ENCODE measurements at places on chromosomes 1 and 21.

DNA sequence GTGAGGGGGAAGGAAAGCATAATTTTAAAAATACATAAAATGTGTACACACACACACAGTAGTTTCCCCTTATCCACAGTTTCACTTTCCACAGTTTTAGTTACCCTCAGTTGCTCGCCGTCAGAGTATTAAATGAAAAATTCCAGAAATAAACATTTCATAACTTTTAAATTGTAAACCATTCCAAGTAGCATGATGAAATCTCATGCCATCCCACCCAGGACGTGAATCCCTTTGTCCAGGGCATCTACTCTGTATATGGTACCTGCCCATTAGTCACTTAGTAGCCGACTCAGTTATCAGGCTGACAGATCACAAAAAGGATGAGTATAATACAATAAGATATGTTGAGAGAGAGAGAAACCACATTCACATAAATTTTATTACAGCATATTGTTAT is 36.2 kb downstream of the EPS15 start:
- DNase-seq, result no peak

- no peak for DNase-seq
Measured at GRCh38 chr1:53376041-53376461, 48.2 kb upstream of the LRP8 start.

GRCh38 chr1:94236013-94236491 is 1.3 kb downstream of the ARHGAP29 start:
- no peak for DNase-seq

DNA sequence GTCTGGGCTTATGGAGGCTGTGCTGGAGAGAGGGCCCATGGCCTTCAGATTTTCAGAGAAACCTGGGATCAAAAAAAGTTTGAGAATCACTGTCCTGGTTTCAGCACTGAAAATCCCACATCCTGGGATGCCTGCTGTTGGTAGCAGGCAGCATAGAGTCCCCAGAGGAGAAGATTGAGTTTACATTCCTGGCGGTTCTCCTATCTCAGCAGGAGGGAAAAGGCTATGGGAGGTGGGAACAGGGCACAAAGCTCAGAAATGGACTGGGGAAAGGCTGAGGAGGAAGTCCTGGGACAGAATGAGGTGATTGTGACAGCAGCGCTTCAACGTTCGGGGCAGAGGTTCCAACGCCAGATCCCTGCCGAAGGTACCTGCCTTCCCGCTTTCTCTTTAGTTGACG is 103.4 kb downstream of the ETS2 start:
- no peak for DNase-seq

GRCh38 chr1:201465698-201466290 is 3.2 kb downstream of the PHLDA3 start:
- DNase-seq, result no peak

DNA sequence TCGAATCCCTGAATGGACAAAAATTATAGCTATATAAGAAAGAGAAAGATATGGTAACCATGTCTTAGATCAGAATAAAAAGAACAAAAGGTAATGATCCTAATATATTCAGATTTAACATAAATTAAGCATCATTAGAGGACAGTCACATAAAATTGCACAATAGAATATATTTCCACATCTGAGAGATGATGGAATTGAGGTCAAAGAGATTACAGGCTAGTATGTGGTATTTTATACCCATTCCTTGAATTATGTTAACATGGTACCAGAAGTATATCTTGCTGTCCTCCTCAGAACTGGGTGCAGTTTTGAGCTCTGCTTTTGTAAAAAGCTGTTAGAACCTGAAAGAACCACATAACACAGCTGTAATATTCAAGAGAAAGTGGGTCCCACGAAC is 245.6 kb upstream of the HOOK1 start:
- DNase-seq, result no peak

- DNase-seq, result peak; percentile 25
Measured at GRCh38 chr1:156746728-156747631, 4.5 kb downstream of the HDGF start.

DNA sequence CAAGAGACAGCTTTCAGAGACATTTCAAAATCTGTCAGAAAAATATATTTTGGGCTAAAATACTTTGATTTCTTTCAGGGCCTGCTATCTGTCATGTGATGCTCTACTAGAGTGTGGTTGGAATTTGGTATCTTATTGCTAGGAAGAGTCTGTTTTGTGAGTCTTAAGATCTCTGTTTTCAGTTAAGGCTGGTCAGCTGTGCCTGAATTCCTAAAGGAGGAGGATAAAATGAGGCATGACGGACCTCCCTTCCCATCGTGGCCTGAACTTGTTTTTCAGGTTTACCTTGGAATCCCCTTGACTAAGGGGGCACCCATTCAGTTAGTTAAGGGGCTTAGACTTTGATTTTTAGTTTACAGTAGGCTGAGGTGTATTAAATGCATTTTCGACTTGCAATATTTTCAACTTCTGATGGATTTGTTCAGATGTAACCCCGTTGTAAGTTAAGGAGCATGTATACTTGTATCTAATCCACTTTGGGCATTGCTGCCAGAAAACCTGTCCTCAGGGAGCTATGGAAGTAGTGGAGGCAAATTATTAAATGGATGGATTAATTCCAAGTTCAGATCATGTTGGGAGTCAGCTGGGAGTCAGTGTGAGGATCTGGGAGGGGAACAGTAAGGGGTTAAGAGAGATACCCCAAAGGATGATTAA is 18.3 kb downstream of the CAPN2 start:
- DNase-seq, result no peak

DNA sequence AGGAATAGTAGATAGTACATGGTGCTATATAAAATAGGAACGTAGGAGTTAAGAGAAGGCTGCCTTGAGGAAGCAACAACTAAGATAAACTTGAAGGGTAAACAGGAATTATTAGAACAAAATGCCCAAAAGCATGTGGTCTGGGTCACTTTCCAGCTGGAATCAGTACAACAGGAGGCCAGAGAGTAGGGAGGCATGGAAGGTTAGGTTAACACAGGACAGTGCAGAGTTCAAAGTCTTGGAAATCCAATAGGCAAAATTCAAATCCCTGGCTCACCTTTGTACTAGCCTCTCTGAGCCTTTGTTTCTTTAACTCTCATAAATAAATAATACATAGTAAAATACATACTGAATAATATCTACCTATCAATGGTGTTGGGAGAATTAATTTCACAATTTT is 69.0 kb upstream of the NEK7 start:
- DNase-seq, result no peak

DNA sequence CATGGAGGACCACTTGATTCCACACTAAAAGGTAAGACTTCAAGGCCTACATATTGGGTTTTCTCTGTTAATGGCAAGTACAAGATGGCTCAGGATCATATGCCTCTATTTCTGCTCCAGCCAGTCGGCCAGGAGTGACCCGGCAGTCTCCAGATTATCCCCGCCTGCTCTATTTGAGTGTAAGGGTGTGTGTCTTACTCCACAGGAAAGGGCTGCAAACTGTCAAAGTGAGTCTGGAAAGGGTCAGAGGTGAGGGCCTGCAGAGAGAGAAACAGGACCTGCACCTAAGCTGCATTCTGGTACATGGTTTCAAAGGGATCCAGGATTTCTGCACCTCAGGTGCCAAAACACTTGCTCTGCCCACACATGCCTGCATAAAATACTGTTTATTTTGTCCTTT is 9.2 kb downstream of the ZNF692 start:
- DNase-seq, result no peak

DNA sequence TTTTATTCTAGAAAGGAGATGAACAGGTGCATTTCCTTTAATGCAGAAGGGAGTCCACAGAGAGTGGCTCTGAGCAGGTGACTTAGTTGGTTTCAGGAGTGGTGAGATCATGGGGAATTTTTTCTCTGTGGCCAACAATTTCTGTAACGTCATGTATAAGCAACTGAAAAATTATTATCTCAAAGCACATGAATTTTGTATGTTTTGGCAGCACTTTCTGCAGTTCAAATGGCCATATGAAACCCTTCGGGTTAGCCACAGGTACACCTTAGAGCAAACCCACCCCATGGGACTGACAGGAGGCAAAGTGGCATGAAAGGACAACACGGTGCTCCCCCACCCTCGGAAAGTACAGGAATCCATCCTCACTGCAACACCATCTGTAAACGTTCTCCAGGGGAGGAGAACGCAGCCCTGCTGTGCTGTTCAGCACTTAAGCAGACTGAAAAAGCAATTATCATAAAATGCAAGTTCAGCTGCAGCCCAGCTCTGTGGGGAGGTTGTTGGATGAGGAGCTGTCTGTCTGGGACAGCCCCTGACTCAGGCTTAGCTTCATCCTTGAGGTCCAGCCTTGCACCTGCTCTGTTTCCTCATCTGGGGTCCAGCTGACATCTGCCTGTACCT is 55.8 kb upstream of the CLDN14 start:
- no peak for DNase-seq

- DNase-seq, result no peak
Measured at GRCh38 chr1:31805318-31805717, 10.5 kb downstream of the SPOCD1 start.

DNA sequence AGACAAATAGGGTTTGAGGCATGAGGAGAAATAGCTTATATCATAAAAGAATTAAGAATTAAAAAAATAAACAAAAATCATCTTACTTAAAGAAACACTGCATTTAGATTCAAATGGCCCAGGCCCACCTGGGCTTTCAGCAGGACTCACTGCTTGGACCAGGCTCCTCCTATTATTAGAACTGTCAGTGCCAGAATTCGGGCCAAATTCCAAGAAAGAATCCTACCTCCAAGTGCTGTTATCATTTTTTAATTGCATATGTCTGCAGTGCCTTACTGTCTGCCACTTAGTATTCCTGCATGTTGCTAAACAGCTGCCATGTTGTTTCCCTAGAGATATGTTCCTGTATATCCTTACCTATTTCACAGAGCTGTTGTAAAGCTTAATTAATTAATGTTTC is 112.0 kb downstream of the BARHL2 start:
- DNase-seq, result no peak

DNA sequence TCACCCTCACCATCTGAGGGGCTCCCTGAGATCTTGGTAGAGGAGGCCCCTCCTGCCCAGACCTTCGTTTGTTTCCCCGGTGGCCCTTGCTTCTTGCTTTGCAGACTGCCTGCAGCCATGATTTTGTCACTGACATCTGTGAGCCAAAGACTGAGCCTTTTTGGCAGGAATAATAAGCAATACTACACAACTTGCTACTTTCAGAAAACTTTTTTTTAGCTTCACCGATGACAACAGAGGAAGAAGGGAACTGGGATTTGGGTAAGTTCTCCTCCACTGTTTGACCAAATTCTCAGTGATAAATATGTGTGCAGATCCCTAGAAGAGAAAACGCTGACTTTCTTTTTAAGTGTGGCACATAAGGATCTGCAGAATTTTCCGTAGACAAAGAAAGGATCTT is 11.7 kb upstream of the CD101 start:
- no peak for DNase-seq

- DNase-seq, result no peak
Measured at GRCh38 chr1:211591980-211592493, 13.1 kb upstream of the SLC30A1 start.

DNA sequence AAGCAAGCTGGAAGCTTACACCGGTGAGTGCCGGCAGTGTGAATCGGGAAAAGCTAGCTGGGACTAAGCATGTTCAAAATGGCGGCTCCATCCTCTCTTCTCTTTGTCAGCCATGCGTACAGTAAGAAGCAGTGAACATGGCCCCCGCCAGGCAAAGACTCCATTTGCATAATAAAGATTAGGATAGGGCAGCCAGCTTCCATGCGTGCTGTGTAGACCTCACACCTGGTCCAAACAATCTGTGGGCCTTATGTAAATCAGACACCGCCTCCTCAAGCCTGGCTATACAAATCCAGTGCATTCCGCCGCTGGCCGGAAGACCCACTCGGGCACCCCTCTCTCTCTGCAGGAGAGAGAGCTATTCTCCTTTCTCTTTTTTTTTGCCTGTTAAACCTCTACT is 150.3 kb downstream of the TIAM1 start:
- no peak for DNase-seq

DNA sequence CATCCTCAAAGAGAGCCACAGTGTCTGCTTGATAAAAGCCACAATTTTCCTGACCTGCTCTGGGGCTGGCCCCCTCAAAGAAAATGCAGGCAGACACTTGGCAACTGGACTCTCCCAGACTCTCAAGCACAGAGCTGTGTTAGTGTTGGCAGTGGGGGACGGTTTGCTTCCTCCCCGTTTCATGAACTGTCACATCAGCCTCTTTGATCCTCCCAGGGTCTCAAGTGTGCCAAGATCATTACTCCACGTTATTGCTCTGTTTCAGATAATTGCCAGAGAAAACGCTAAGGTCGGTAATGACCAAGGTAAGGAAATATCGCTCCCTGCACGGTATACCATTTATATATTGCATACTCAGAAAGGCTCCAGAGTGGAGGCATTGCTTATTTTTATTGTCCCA is 138.8 kb downstream of the NTMT2 start:
- no peak for DNase-seq

GRCh38 chr1:181486098-181486420 is 2.7 kb downstream of the CACNA1E start:
- DNase-seq, result no peak

DNA sequence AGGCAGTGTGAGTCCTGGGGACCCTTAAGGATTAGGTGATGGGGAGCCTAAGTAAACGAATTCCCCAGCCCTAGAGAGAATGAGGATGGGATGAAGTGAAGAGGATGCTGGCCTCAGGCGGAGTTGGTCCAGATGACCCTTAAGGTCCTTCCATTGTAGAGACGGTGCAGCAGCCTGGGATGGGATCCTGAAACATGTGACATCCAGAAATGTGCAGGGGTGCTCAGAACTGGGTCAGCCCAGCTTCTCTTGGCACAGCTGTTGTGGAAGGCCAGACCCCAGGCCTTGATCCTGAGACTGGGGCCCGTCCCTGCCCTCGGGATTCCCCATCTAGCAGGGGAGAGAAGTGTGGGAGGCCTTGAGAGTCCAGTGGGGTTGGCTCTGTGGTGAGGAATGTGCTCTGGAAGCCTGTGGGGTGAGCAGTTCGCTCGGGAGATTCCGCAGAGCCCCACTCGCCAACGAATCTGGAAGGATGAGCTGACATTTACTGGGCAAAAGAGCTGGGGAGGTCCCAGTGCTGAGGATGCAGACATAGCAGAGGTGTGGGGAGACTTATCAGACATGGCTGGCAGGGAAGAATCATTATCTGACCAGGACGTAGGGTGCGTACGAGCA is 28.1 kb downstream of the A3GALT2 start:
- DNase-seq, result no peak

DNA sequence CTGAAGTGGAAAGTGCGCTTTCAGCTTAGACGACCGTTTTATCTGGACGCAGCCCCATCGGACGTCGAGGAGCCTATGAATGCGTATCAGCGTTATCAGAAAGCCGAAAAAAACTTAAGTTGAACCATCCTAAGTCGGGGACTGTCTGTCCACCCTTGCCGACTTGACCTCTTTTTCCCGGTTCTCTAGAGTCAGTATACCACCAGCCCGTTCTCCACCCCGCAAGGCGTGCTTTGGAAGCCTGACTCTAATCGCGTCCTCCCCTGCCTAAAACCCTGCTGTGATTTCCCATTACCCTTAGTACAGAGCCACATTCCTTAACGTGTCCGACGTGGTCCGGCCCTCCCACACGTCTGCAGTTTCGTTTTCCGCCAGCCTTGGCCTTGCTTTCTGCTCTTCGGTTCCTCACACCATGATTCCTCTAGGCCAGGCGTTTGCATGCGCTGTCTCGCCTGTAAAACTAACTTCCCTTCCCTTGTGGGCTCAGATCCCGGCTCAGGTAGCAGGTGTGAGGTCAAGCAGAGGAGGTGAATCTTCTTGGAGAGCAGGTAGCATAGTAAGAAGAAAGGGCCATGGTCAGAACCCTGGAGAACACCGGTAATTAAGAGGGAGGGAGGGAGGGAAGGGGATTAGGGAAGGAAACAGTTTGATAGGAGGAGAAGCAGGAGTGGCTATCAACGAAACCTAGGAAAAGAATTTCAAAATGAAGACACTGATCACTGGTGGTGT is 865 bp downstream of the ADPRS start:
- DNase-seq, result no peak

- no peak for DNase-seq
Measured at GRCh38 chr1:4481451-4481850, 173.0 kb upstream of the AJAP1 start.

GRCh38 chr1:192610112-192610889 is 25.6 kb upstream of the RGS13 start:
- no peak for DNase-seq

Measured in naive B cell (primary cell).